ENCODE measurements at places on chromosomes 2 and 18.

DNA sequence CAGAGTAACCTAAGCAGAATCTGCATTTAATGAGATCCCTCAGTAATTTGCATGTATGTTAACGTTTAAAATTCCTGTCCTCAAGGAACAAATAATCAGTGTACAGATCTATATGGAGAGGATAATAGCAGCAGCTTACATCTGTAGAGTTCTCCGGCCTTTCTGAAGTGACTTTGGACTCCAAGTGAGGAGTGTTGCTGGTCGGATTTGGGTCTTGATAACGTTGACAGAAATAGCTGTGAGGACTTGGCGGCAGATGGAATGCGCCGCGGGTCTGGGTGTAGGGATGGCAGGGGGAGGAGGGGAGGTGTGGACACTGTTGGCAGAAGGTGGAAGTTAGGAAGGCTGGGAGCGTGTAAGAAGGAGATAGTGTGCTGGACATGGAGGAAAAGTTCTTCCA is 170.9 kb upstream of the GATA6 start:
- peak; percentile 70 for DNase-seq

DNA sequence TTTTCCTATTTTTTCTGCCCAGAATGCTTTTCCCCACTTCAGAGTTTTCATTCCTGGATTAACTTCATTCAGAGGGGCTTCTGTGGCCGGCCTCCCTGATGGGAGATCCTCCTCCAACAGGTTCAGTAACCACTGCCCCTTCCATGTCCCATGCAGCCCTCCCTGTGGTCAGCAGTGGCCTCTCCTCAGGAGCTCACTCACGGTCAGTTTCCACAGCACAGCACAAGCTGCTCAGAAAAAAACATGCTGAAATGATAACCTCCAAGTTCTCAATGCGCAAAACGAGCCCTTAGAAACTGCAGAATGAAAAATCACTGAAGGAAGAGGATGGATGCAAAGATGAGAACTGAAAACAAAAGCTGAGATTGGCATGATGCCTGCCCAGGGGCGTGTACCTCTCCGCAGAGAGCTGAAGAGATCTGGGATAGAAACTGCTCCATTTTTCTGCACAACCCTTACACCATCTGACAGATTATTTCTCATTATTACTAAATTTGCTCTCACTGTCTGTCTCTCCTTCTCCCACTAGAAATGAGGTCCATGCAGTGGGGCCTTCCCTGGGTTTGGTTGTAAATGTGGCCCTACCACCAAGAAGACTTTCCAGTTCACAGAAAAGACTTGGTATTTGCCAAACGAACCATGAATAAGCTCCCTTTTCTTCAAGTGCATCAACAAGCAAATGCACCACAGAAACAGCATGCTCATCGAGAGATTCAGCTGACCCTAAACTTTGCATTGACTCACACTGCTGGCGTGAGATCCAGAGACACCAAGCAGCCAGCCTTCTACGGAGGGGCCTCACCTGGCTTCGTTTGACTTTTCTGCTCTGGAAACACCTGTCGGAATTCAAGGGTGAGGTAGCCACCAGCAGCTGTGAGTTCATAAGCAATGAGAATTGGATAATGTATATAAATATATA is 51.5 kb downstream of the TMEM18 start:
- no peak for DNase-seq

- DNase-seq = no peak
Observed at GRCh38 chr2:165087933-165088901, 115.6 kb downstream of the SCN3A start.

DNA sequence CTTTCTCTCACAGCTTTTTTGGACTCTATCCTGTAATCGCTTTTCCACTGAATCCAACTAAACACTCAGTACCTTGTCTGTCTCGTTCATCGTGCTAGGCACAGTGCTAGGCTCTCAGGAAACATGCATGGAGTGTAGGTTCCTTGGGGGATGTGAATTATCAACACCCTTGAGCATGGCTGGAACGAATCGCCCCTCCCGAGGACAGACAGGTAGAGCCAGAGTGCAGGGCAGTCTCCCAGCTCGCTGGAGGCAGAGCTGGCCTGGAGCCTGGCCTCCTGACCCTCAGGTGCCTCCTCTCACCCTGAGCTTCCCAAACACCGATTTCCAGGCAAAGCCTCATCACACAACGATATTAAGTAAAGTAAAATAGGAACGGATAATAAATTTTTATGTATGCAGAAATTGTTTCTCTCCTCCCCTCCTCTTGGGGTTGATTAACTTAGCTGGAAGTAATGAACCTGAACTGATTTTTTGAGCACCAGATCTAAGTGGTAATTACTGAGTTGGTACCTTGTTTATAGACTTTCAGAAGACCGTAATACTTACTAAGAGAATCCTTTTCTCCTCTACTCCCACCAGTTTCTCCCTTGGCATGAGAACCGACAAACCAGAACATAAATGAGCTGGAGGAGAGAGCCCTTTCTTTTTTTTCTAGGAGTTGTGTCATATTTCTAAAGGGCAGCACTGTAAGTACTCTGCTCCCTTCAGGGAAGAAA is 90.5 kb downstream of the MSH2 start:
- DNase-seq = no peak

DNA sequence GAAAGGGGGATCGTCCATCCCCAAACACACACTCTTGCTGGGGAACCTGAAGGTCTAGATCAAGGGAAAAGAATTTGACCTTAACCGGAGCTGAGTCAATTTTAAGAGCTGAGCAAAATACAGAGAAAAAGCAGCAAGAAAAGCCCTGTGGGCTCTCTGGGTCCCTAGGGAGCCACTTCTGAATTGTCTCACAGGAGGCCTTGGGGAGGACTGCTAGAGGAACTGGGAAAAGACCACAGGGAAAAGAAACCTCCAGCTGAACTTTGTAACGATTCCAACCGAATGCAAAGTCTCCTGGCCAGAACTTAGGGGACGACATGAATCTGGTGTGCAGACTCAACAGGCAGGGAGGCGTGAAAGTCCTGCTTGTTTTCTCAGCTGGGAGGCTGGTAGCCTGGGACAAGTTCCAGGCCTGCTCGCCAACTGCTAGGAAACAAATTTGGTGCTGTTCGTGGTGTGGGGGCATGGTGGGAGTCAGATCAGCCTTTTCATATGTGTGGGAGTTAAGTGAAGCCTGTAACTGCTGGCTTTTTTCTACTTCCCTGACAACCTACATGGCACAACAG is 644.6 kb upstream of the CNTNAP5 start:
- no peak for DNase-seq

- DNase-seq = no peak
Observed at GRCh38 chr2:186031229-186031628, 292.6 kb downstream of the FSIP2 start.

GRCh38 chr18:79521416-79522205 is 125.9 kb downstream of the NFATC1 start:
- no peak for DNase-seq

- DNase-seq = no peak
Observed at GRCh38 chr18:67308819-67309218, 207.7 kb downstream of the DSEL start.

DNA sequence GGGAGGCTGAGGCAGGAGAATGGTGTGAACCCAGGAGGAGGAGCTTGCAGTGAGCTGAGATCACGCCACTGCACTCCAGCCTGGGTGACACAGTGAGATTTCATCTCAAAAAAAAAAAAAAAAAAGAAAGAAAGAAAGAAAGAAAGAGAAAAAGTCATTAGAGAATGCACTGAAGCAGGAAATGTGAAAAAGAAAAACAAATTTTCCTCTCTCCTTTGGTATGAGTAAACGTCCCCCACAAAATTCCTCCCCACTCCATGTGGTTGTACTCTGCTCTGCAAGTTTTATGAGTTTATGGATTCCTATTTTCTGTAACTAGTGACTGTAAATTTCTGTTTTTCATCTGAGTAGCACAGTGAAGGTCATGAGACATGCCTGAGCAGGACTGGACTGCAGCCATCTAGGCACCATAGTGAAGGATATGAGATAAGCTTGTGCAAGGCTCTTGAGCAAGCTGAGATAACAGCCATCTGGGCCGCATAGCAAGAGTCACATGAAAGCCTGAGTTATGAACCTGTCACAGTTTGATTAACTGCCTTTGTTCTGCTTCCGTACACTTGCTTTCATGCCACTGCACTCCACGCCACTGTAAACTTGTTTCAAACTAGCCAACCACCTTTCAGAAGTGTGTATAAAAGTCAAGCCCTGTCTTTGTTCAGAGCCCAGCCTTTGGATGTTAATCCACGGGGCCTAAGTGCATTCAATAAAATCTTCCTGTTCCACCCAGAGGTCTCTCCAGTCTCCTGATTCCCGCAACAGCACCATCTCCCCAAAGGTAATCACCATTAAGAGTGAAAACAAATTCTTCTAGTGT is 50.2 kb downstream of the SKA1 start:
- DNase-seq = peak; percentile 57

GRCh38 chr2:96156926-96157648 is 11.8 kb upstream of the DUSP2 start:
- peak; percentile 20 for DNase-seq

DNA sequence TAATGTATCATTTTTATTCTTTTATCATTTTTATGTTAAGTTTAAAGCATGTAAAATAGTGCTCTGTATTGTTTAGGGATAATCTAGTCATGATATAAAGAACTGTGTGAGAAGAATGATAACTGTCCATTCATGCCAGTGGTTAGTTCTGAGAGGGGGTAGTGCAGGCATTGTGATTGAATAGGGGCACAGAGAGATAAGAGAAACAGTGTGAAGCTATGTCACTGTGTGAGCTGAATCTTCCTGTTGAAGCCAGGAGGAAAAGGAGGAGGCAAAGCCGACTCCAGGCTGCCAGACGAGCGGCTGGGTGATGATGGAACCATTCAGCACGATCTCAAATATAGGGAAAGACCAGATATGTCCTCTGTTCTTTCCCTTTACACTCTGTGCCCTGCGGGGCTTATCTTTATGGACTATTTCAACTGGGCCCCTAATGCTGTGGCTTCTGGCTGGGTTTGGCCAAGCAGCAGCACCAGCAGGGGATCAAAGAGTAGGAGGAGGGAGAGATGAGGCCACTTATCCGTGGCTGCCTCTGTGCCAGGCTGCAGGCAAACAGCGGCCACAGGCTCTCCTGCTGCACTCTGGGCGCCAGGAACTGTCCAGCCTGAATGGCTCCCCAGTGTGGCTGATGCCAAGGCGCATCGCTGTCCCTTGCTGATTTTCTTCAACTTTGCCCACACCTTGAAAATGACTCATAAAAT is 128.0 kb downstream of the SPP2 start:
- no peak for DNase-seq

DNA sequence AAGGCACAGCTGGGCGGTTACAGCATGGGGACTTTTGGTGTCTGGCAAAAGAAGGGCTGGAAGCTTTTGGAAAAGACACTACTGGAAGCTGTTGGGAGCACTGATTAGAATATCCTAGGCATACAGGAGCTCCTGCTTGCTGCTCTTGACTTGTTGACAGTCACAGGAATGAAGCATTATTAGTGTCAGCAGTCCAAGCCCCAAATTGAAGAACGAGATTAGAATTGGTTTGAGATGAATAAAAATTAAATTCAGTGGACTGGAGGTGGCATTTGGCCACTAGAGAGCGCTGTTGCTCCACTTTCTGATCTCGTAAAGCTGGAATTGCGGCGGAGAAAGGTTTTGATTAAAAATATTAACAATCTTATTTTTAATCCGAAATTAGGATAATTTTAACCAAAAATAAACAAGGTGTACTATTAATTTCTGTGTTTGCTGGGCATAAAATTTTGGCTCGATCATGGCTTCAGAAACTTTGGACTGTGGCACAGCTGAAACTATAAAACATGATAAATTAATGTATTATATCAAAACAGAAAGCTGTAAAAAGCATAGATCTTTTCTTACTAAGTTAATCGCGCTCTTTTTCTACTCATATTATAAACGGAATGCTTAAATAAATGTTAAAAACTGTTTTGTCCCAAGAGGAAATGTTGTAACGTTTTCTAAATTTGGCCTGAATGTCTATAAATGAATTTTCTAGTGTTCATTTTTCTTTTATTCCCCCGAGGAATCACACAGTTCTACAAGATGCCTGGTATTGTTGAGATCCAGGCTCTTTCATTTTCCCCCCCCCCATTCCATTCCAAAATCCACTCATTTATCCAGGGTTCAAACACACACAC is 2.4 kb upstream of the HOXD8 start:
- peak; percentile 66 for DNase-seq

DNA sequence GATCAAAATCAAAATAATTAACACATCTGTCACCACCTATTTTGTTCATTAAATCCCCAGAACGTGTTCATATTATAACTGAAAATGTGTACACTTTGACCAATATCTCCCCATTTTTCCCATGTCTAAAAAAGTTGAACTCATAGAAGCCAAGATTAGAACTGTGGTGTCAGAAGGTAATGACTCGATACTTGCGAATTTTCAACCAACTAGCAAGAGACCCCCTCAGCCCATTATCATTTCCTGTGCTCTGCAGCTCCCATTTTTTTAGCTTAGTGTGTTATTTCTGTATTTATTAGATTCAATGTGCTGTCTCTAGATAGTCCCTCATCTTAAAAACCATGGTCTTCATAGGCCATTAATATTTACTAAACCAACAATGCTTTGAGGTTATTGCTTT is 248.7 kb upstream of the PIK3C3 start:
- no peak for DNase-seq

DNA sequence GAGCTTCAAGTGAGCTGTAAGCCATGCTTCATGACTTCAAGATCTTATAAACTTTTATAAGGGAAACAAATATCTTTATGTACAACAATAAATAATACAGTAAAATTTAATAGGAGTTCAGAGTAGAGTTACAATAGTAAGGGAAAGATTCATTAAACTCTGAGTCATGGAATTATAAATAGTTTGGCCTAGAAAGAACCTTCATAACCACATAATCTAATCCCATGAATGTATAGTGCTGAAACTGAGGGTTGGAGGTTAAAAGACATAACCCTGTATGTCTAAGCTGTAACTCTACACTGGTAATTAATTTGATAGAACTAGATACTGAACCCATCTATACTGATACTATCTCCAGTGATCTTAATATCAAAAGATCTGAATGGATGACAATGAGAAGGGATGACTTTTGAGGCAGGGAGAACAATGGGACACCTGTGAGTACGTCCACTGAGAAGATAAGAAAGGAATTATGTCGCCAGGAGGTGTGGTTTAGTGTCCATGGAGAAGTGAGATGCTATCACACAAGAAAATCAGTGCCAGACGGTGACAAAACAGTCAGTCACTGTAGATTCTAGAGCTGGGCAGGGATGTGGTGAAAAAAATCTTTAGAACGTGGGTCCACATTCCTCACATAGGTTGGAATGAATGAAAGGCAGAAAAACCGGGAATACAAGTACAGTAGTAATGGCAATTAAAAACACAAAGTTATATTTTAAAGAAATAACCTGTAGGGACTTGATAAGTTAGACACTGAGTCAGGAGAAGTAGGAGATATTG is 1.1 kb downstream of the IL1F10 start:
- DNase-seq = no peak

Measured in Right ventricle myocardium superior (tissue), 1 donor.